ENCODE measurements at places on chromosomes 1 and 21.

DNA sequence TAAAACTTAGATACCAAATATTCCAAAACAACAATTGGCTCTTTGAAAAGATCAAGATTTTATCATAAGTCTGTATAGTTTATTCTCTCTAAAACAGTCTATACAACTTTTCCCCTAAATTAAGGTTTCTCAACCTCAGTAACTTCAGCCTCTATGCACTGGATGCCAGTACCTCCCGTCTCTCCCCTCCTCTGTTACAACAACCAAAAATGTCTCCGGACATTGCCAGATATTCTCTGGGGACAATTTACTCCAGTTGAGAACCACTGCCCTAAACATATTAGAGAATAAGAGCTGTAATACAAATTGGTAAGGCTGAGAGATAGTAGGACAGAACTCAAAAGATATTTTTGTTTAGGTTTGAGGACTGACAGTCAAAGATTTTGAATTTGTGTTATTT, 71.6 kb downstream of the TMEM200B start:
- no peak for DNase-seq

GRCh38 chr21:44013380-44014088, 1.4 kb downstream of the TRAPPC10 start:
- DNase-seq = no peak

DNA sequence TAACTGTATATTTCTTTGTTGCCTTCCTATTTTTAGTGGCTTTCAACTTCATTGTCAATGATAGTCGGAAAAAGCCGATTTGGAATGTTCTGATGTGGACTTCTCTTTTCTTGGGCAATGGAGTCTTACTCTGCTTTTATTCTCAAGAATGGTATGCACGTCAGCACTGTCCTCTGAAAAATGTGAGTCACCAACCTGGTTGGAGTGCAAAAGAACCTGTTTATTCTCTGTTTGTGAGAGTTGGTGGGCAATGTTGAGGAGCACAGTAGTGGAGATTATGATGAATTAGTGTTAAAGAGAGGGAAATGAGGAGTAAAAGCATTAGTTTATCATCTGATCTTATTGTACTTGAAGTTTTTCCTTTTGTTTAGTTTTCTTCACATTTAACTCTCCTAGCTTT, 14.5 kb upstream of the AXDND1 start:
- DNase-seq = no peak

- no peak for DNase-seq
These were observed 10.9 kb upstream of the CD5L start for GRCh38 chr1:157852476-157852875.

DNA sequence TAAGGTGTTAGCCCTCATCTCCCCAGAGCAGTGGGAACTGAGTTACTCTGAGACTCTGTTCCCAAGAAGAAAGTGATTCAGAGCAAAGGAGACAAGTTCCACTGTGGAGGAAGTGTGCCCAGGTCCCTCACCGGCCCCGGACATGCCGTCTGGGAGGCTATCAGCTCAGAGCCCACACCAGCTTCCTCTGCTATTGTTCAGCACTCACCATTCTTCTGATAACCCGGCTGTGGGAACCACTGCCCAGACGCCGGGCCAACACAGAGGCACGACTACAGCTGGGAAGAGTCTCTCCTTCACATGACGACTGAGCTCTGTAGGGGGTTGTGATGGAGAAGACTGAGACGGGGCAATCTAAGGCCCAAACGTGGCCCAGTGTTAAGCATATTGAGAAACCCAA, 34.2 kb upstream of the GJA5 start:
- no peak for DNase-seq

- DNase-seq = no peak
These were observed 14.6 kb upstream of the HLCS start for GRCh38 chr21:36981049-36981391.

- DNase-seq = no peak
These were observed 2154.7 kb downstream of the MRPL39 start for GRCh38 chr21:23452384-23453083.

- DNase-seq = no peak
These were observed at the start of gene PLCH2 for GRCh38 chr1:2476061-2476999. TSS of gene PLCH2 (plus strand) at chr1:2476289. CDS start at chr1:2476589, 300 bp downstream.

GRCh38 chr1:59552007-59552406, 255.1 kb downstream of the FGGY start:
- DNase-seq = no peak

GRCh38 chr21:45377866-45378257, 27.1 kb upstream of the COL18A1 start:
- DNase-seq = no peak

DNA sequence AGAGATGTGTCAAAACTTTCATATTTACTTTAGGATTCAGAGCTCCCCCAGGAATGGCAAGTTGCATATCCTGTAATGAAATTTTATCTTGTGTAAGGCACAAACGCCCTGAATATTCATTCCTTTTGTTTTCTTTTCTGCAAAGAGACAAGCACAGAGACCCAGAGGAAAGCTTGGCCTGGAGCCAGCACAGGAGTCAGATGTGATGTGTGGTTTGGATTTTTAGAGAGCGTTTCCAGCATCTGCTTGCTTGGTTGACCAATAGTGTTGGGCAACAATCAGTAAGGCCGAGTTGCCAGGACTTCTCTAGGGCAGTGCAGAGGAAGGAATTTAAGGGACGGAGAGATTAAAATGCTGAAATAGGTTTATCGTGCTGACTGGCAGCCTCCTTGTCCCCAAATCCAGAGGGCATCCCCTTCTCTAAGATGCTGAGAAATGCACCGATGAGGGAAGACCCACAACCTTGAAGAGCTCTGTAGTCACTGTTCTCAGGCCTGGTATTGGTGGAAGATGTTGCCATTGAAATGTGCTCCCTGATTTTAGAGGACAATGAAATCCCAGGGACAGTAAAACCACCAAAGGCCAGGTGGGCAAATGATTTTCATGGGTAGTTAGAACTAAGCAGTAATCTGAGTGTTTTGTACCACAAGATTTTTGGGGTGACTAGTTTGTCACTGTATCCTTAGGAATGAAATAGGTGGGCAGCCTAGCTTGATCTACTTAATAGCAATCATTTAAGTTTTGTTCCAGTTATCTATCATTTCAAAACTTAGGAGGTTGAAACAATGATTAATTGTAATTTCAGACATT, 37.9 kb upstream of the RHOU start:
- DNase-seq = no peak

GRCh38 chr1:60668585-60668984, 413.8 kb upstream of the NFIA start:
- DNase-seq = no peak

Measured in stimulated activated CD4-positive, alpha-beta T cell treated with anti-CD3 and anti-CD28 coated beads, Interleukin-2, amount 100 ng/mL, for 4 hours (primary cell).